CD4-positive, alpha-beta T cell treated with Interleukin-21 for 1 hour (primary cell): ENCODE measurements at places on chromosomes 2 and 18.

DNA sequence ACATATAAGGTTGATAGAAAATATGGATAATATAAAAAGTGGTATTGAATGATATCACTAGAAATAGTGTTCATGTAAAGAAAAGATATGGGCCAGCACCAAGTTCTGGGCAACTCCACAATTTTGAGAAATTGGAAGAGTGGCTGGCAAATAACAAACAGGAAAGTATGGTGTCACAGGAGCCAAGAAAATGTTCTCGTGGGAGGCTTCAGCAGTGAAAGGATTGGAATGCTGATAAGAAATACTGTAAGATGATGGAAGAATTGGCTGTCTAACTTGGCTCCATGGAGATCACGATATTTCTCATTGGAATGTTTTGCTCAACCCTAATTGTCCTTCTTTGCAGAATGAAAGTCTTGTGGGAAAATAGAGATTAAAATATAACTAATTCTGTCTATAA lies 856.8 kb downstream of the DPP10 start:
- no peak for DNase-seq

DNA sequence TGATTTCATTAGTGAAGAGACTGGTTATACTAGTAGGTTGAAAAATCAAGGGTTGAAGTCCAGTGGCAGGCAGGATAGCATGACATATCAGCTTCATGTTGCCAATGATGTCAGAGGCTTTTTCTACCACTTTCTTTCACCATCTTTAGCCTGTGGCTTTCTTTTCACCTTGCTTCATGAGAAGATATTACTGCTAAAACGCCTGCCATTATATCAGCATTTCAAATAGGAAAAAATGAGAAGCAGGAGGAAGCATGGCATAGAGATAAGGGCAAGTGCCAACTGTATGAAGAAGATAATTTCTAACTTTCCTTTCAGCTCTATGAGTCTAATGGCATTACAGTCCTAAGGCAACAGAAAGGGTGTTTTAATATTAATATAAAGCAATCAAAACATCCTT lies 270.2 kb upstream of the SYT4 start:
- DNase-seq, result no peak

- DNase-seq, result no peak
These were observed 136.8 kb downstream of the CAMKMT start for GRCh38 chr2:44498551-44498950.

GRCh38 chr2:96868555-96869280 lies 1.2 kb downstream of the SEMA4C start:
- peak; percentile 68 for DNase-seq

DNA sequence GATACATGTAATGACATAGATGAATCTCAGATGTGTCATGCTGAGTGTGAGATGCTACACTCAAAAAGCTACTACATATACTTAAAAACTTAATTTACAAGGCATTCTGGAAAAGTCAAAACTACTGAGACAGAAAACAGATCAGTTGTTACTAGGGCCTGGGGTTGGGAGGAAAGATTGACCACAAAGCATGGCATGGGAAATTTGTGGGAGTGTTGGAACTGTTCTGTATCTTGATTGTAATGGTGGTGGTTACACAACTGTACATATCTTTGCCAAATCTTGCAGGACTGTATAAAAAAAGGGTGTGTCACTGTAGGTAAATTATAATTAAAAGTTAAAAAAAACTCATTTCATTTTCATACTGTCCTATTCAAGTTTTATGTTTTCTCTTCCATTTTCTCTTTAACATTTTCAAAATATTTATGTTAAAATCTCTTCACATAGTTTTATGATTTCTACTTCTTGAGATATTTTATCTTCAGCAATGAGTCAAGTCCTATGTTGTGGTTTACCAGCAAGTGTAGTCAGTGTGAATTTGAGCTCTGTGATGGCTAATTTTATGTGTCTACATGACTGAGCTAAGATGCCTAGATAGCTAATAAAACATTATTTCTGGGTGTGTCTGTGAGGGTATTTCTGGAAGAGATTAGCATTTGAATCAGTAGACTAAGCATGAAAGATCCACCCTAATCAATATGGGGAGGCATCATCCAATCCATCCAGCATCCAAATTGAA lies 58.6 kb upstream of the VRK2 start:
- DNase-seq, result no peak

- DNase-seq, result peak; percentile 14
These were observed 37.2 kb upstream of the SLC8A1 start for GRCh38 chr2:40488927-40489677.

DNA sequence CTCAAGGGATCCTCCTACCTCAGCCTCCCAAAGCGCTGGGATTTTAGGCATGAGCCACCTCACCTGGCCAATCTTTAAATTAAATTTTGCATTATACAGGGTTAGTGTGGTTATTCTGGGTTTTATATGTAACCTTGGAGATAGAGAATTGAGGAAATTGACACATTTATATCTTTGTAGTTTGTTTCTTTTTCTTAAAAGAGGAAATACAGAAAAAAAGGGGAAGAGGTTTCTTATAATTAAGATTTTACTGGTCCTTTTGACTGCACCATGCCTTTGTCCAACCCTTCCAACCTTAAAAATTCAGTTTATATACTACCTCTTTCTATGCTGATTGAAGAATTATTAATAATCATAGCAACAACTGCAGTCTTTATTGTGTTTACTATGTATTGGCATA lies 210.1 kb upstream of the STON1 start:
- no peak for DNase-seq
